ENCODE measurements at places on chromosomes 6 and 20.
A peak's percentile ranks its signal among the peaks of the same experiment; 100 is the strongest.

DNA sequence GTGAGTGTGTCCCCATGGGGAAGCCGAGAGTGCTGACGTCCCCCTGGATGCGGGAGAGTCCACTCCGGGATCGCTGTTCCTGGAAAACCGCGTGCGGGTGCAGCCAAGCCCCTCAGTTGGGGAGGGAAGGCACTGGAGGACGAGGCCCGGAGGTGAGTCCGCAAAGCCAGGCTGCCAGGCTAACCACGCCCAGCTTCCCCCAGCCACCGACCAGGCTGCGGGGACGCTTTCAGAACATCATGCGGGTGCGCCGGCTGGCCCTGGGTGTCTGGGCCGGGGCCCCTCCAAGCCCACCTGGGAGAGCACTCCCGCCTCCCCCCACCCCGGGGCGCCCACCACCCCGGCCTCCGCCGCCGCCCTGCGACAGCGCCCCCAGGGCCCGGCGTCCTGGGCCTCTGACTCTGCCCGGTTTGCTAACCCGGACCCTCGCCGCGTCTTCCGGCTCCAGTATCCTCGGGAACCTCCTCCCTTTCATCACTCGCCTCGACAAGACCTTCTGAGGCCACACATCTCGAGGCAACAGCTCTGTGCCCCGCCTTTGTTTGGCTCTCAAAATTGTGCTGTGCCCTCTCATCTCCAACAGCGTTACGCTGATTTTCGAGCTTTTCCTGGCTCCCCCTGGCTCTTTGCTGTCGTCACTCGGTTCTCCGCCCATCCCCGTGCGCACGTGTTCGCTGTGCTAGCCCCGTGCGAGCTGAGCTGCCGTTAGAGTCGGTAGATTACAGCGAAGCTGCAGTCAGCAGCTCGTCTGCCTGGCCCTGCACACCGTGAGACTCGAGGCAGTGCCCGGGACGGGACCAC is 47.1 kb upstream of the ENTPD6 start:
- DNase-seq: peak; percentile 8

DNA sequence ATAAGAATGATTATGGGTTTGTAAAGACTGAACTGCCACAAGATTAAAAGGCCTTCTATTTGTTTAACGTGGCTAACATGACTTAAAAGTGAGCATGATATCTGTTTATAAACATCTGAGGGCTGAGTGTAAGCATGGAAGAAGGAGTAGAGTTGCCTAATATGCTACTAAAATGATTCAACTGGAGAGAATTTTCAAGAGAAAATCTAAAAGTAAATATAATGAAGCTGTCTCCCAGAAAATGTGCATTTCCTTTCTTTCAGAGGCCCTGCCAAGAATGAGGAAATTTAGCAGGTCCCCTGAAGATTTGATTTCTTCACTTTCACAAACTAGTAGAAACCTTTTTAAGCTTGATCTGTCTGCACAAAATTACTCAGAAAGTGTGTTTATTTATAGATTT is 4.2 kb upstream of the EYA4 start:
- peak; percentile 53 for DNase-seq

DNA sequence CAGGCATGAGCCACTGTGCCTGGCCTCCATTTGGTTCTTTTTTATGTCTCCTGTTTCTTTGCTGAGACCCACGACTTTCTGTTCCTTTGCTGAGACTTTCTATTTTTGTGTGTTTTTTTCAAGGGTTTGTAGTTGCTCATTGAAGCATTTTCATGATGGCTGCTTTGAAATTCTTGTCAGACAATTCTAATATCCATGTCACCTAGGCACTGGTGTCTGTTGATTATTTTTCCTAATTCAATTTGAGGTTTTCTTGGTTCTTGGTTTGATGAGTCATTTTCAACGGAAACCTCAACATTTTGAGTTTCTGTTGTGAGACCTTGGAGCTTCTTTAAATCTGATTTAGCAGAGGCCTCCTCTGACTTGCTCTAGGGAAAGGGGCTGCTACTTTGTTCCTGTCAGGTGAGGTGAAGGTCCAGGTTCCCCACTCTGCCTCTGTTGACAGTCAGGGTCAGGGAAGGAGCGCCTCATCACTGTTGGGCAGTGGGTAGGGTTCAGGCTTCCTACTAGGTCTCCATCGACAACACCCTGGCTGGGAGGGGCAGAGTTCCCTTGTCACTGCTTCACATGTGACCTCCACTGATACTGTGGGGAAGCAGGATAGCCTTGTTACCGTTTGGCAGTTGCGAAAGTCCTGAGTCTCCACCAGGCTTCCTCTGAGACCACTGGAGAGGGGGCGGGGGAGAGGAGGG is 67.2 kb upstream of the RNF24 start:
- peak; percentile 80 for DNase-seq

GRCh38 chr6:39819676-39820075 is 27.5 kb downstream of the DAAM2 start:
- DNase-seq: no peak

- DNase-seq: no peak
These were observed 7.9 kb downstream of the MYLK2 start for GRCh38 chr20:31827059-31827458.

DNA sequence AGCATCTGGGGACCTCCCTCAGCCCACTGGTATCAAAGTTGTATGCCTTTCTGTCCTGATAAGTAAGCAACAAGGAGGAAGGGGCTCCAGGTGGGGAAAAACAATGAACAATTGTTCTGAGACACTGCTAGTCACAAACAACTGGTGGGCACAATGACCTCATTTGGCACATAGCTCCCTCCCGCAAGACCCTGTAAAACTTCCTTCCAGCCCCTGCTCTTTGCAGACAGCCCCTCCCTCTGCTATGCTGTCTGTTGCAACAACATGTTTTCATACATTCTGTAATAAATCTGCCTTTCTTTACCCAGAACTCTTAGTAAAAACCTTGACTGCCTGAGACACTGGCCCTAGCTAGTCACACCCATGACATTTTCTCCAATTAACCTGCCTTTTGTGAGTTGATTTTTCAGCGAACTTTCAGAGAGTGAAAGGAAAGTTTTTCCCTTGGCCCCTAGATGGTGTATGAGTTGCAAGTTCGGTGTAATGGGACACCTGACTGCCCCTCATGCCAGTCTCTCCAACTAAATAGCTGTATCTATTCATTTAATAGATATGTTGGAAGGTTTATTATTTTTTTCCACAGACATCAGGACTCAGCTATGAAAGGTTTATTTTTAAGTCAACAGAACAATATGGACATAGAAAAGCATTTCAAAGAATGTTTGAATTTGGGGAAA is 142.3 kb upstream of the SLC22A16 start:
- DNase-seq: peak; percentile 16

GRCh38 chr6:25946631-25947030 is 16.0 kb upstream of the TRIM38 start:
- no peak for DNase-seq

DNA sequence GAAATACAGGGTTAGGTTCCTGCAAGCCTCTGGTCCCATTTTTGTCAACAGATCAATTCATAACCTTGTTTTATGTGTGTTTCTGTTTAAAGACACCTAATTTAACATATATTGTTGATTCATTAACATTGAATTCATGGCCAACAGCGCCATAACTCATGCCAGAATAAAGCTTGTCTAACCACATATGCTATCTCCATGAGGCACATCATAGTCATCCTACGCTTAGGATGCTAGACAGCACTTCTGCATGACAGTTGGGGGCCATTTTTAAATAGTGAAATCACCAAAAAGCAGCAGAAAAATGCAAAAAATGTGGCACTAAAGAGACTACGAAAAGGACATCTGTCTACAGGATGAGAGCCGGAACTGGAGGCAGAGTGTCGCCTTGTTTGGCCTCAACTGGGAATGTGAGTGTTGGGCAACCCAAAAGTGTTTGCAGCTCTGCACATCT is 37.9 kb downstream of the TRAM2 start:
- peak; percentile 90 for DNase-seq

DNA sequence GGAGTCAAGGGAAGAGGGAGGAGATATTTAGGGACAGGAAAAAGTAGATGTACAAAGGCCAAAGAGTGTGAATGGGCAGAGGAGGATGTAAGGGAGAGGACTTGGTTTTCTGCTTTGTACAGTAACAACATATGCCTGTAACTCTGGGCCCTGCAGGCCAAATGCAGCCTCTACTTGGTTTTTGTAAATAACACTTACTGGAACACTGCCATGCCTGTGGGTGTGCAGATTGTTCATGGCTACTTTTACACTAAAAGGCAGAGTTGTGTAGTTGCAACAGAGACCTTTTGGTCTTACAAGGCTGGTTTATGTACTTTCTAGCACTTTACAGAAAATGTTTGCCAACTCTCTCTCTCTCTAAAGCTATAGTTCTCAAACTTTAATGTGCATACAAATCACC is 157.1 kb downstream of the PHACTR1 start:
- peak; percentile 22 for DNase-seq

- no peak for DNase-seq
These were observed 3.0 kb downstream of the THBD start for GRCh38 chr20:23046431-23046830.

- DNase-seq: no peak
These were observed 3.8 kb upstream of the PFDN4 start for GRCh38 chr20:54204063-54204462.

GRCh38 chr20:5205348-5206210 is 78.8 kb downstream of the CDS2 start:
- DNase-seq: peak; percentile 79

DNA sequence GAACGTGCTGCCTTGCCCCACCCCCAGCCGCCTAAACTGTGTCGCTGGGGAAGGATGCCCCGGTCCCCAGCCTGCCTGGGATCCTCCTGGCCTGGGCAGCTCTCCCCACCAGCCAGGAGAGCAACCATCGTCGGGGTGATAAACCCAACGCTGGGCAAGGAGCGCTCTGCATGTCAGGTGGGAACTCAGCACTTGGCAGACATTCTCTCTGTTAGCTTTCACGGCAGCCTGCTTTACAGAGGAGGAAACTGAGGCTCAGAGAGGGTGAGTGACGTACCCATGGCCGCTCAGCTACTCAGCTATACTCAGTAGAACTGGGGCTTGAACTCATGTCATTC is 37.9 kb downstream of the RBM38 start:
- no peak for DNase-seq

GRCh38 chr6:162343198-162343935 is 384.2 kb downstream of the PRKN start:
- DNase-seq: peak; percentile 13

DNA sequence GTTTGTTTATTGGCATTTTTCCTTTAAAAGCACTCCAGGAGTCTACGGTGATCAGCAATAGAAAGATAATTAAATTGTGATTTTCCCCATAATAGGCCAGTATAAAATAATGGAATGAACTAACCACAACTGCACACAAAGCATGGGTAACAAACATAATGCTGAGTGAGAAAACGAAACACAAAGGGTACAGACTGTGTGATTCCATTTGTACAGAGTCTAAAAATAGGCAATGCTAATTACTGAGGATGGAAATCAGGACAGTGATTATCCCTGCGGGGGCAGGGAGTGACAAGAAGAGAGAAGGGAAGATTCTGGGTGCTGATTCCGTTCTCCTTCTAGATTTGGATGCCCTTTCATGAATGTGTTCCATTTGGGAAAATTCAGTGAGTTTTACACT is 478.1 kb downstream of the PREX1 start:
- DNase-seq: no peak

DNA sequence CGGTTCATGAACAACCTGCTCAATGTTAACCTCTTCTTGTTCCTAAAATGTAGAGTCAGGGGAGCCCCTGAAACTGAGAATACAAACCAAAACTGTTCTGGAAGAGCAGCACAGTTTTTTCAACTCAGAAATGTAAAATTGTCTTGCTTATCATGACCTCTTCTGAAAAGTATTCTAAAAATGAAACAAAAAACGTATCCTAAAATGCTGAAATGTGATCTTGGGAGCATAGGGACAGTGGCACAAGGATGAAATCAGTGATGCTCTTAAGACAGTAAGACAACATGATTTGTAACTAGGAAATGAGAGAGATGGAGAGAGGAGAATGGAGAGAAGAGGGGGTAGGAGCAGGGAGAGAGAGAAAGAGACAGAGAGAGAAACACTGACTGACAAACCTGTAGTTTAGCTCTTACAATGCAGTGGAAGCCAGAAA is 27.5 kb downstream of the NCOA7 start:
- DNase-seq: no peak

- DNase-seq: no peak
These were observed 120.4 kb downstream of the PHACTR3 start for GRCh38 chr20:59724457-59725366.

DNA sequence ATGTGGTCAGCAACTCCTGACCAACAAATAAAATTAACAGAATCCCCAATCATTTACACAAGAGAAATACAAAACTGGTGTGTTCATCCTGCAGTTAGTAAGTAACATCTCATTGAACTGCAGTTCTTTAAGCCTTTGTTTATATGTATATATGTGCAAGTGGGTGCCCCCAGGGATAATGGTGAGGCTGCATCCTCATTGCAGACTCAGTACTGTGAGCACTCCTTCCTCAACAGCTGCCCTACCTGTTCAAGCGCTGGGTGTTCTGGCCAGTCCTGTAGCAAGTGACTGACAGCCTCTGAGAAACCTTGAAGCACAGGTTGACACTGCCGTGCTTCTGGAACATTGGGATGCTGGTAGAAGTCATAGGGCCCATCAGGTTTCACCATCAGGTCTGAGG is 49.8 kb upstream of the LYRM2 start:
- no peak for DNase-seq

DNA sequence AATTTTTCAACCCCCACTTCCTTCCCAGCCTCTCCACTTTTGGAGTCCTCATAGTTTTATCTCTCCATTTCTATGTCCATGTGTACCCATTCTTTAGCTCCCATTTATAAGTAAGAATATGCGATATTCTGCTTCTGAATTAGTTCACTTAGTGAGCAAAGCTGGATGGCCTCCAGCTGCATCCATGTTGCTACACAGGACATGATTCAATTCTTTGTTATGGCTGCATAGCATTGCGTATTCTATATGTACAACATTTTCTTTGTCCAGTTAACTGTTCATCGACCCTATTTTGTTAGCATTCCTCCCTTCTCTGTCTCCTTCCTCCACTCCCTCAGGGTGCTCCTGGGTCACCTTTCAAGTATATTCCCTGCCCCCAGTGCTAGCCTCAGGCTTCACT is 210.0 kb upstream of the SSTR4 start:
- DNase-seq: peak; percentile 15

- no peak for DNase-seq
These were observed 106.2 kb upstream of the DTNBP1 start for GRCh38 chr6:15768999-15769398.

GRCh38 chr6:28218312-28219248 is 6.5 kb upstream of the ZSCAN9 start:
- DNase-seq: peak; percentile 78

- DNase-seq: no peak
These were observed 3.7 kb downstream of the POU3F2 start for GRCh38 chr6:98838032-98838431.

DNA sequence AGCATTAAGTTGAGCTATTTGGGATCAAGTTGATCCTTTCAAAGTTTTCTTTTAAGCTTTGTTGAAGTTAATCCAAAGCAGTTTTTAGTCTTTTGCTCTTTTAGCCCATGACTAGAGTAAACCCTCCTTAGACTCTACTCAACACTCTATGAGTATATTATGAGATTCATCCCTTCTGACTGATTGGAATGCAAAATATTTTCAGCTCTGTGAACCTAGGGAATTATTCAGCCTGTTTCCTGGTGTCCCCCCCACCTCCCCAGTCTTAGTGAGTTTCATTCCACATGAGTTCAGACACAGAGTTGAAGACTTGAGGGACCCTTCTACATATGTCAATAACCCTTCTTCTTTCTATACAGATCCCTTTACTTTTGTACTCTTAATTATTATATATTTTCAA is 413.7 kb downstream of the RFPL4B start:
- peak; percentile 73 for DNase-seq

All from ELR (cell line).